Stimulated activated CD4-positive, alpha-beta T cell treated with anti-CD3 and anti-CD28 coated beads, TNF-alpha, amount 100 ng/mL, for 48 hours (primary cell): ENCODE measurements at places on chromosomes 16 and 17.

GRCh38 chr17:61002316-61002736 lies 324.7 kb downstream of the BCAS3 start:
- no peak for DNase-seq

- DNase-seq = no peak
Measured at GRCh38 chr17:8057691-8058114, 18.8 kb downstream of the ALOX15B start.

- DNase-seq = no peak
Measured at GRCh38 chr17:74785096-74785980, 9.2 kb upstream of the NAT9 start.

DNA sequence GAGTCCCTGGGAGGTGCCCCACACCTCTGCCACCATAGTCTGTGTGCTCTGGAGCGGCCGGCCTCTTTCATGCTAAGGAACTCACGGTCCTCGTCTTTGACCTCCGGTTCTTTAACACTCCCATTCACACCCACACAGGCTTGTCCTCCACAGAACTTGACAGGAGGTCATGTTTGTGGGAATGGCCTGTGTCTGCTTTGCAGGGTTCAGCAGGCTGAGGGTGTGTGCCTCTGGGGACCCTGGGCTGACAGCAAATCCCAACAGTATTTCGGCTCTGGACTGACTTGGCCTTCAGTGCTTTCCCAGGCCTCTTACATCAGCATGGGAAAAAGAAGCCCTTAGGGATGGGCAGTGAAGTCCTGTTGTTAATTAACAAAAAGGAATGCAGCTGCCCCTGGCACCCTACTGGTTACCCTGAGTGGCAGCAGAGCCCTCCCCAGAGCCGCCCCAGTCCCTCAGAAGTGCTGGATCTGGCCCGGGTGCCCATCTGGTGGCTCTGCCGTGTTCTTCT lies 35.4 kb upstream of the ADORA2B start:
- no peak for DNase-seq

GRCh38 chr17:63644846-63645245 lies 22.6 kb downstream of the MAP3K3 start:
- no peak for DNase-seq

- DNase-seq = no peak
Measured at GRCh38 chr16:89034573-89034961, 57.6 kb upstream of the CBFA2T3 start.

DNA sequence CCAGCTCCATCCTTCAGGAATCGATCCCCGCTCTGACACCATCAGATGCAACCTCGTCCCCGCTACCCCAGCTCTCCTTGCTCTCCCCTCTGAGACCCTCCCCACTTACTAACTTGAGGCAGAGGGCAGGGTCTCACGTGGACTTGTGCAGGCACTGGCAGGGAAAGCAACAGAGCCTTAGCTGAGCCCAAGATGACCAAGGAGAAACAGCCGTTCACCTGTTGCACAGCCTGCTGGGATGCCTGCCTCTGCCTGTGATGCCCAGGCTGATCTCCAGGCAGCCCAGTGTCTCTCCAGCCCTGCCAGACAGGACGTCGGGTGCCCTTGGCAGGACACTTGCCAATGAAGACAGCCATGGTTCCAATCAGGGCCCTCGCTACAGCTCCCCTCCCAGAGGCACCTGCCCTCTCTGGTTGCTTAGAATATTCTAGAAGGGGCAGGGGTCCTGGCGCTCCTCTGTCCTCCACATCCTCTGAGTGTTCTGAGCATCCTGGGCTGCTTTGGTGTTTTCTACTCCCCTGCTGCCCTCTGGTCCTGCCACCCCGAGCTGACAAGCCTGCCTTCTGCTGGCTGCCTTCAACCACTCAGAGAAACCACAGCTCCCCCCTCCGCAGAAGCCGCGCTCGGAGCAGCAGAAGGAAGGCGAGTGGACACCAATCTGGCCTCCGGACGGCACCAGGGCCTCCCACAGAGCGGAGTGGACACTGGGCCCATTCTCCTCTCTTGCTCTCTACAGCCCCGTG lies 6.7 kb downstream of the CEP295NL start:
- DNase-seq = no peak

GRCh38 chr17:48502901-48503300 lies 27.9 kb downstream of the HOXB1 start:
- DNase-seq = no peak

DNA sequence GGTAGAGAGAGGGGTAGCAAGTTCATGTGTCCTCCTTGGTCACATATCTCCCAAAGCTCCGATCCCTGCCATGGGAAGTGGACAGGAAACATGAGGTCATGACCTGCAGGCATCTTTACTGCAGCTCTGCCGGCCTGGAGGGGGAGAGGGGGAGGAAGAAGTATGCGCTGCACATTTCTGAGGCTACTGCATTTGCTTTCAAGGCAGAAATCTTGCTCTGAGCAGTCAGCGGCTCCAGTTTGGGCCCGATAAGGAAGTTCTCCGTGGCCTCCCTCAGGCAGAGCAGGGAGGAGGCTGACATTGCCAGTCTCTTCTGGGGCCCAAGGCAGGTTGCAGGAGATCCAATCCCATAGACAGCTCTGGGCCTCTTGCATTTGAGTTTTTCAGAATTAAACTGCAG lies 1.5 kb upstream of the NHERF1 start:
- no peak for DNase-seq

DNA sequence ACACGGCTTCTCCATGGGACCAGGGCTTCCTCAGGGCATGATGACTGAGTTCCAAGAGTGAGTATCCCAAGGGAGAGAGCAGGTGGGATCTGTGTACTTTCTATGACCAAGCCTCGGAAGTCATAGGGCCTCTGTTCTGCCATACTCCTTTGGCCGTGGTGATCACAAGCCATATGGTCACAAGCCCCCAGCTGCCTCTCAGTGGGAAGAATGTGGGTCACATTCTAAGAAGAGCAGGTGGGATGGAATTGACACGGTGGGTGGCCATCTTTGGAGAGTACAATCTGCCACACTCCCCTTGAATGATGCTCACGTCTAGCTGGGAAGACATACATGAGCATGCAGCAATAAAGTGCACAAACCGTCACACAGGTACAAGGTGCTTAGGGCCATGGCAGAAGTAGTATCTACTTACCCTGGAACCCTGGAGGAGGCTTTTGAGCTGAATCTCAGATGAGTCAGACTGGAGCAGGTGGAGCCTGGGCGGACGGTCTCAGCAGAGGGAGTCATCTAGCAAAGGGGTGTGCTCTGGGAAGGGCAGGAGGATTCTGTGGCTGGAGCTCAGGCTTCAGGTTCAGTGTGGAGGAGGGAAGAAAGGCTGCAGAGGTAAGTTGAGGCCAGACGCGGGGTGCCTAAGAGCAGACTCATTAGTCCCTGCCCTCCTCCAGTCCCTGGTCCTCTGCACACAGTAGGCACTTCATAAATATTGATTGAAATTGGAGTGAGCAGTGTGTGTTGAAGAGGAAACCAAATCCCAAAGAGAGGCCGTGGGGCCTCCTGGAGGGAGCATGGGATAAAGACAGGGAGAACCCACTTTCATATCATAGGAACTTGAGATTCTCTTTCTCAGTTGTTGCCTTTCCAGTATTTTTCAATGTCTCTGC lies 26.6 kb downstream of the GOSR2 start:
- DNase-seq = no peak

GRCh38 chr17:80945736-80946135 lies 45.9 kb upstream of the CHMP6 start:
- no peak for DNase-seq

- DNase-seq = no peak
Measured at GRCh38 chr16:4225075-4225474, 16.8 kb downstream of the SRL start.

DNA sequence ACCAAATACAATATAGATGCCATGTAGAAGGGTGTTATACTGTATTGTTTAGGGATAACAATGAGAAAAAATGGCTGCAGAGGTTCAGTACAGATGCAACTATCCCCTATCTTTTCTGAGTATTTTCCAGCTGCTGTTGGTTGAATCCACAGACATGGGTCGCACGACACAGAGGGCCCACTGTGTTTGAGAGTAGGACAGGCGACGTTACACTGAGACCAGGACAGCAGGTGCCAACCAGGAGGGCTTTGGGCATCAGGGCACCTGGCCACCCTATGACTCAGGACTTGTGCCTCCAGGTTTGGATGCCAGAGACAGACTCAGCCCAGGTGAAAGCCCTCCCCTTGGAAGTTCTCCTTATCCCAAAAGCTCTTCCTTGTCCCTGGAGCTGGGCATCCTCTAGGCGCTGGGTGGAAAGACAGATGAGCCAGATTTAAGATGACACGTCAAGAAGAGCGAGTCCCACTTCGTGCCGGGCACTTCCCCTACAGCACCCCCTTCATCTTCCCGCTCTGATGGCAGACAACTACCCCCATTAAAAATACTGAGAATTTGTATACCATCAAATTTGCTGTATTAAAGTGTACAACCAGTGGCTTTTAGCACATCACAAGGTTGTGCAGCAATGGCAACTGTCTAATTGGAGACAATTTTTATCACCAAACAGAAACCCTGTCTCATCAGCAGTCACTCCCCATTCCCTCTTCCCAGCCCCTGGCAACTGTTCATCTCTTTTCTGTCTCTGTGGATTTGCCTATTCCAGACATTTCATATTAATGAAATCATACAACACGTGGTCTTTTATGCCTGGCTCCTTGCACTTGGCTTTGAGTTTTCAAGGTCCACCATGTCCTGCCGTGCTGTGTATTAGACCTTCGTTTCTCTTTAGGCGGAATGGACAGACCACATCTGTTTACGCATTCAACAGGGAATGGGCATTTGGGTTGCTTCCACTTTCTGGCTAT lies 30.6 kb downstream of the TNFRSF13B start:
- no peak for DNase-seq

DNA sequence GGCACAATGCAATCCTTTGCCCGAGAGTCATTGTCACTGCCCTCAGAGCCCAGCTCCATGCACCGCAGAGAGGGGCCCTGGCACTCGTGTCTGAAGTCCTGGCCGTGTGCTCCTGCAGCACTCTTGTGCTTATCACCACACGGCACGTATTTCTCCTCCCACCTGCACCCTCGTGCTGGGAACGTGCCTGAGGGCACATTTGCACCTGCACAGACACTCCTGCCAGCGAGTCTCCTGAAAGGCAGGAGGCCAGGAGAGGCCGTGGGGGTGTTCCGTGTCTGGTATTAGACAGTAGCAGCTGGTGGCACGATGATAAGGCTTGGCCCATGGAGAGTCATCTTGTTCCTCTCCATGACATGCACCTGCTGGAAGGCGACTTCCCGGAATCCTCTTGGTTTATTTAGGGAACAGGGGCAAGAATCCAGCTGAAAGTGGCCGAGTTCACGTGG lies 3.4 kb upstream of the ACSF3 start:
- DNase-seq = no peak

DNA sequence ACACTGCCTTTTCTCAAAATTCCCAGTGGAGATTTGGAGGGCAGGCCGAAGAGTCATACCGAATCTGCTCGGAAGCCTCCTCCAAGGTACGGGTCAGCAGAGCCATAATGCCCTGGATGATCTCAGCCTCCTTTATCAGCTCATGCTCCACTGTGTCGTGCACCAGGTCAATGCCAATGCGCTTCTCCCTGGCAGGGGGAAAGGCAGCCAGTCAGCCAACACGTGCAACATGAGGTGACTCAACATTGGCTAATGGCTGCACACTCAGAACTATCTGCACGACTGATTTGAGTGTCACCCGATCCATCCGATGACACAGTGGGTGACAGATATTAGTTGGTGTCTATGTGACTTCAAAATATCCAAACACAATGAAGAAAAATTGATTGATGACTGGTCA lies 15.8 kb downstream of the TEKT1 start:
- DNase-seq = no peak

DNA sequence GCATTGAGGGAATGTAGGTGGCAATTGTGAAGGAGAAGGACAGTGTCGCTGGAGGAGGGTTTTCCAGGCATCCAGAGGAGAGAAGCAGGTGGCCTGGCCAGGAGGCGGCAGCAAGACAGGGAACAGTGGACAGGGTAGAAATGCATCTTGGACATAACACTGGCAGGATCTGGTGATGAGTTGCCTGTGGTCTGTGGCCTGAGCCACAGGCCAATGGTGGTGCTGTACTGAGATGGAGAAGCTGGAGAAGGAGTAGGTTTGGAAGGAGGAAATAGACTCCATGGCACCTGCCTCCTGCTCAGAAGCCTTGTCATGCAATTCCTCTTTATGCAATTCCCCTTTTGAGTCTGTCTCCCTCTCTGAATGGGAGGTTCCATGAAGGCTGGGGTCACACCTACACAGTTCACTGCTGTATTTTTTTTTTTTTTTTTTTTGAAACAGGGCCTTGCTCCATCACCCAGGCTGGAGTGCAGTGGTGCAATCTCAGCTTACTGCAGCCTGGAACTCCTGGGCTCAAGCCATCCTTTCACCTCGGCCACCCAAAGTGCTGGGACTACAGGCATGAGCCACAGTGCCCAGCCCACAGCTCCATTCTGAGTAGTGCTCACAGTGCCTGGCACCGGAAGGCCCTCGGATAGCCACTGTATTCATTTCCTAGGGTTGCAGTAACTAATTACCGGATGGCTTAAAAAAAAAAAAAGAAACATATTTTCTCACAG lies 13.5 kb upstream of the CACNG4 start:
- no peak for DNase-seq

GRCh38 chr17:42530952-42531454 lies 5.0 kb upstream of the NAGLU start:
- DNase-seq = no peak

DNA sequence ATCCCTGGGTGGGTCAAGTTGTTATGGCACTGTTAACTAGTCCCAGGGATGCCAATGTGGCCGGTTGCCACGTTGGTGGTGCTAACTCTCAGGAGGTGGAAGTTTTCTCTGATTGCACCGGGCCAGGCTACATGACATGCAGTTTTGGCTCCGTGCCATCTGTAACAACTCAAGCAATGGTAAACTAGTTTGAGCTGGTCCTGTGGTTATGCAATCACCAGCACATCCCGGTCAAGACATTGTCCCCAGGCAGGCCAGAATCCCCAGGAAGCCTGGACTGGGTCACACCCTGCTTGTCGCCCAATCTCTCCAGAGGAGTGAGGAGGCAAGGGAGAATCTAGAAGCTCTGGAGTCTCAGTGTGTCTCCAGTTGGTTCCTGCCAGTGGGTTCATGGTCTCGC lies 10.1 kb upstream of the CCL17 start:
- DNase-seq = no peak

GRCh38 chr16:27234171-27234570 lies 30.8 kb downstream of the KDM8 start:
- DNase-seq = no peak

DNA sequence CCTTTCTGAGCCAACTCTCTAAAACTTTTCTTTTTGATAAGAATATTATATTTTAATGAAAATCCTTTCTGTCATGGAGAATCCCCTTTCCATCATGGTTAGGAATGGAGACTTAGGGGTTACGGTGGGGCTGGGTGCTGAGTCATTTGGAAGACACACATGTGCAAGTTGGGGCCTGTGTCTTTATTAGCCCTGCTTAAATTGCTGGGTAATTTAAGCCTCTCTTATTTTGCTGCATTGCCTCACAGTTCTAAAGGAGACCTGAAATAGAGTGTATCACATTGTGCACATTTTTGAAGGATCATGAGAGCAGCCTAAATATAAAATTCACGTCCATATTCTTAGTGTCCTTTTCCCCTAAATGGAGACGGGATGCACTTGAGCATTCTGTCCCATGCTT lies 61.8 kb upstream of the RBFOX1 start:
- DNase-seq = no peak
